M059J (cell line): ENCODE measurements at places on chromosomes 12 and 14. TPM values are rescaled to one million over a fixed set of nuclear protein-coding genes. Genes with fewer than 3 reads are reported as not detected.

Gene RPGRIP1
- not detected in 2 replicates for total RNA-seq

GRCh38 chr12:1553987-1554982, 40.1 kb downstream of the FBXL14 start:
- DNase-seq, result no peak

DNA sequence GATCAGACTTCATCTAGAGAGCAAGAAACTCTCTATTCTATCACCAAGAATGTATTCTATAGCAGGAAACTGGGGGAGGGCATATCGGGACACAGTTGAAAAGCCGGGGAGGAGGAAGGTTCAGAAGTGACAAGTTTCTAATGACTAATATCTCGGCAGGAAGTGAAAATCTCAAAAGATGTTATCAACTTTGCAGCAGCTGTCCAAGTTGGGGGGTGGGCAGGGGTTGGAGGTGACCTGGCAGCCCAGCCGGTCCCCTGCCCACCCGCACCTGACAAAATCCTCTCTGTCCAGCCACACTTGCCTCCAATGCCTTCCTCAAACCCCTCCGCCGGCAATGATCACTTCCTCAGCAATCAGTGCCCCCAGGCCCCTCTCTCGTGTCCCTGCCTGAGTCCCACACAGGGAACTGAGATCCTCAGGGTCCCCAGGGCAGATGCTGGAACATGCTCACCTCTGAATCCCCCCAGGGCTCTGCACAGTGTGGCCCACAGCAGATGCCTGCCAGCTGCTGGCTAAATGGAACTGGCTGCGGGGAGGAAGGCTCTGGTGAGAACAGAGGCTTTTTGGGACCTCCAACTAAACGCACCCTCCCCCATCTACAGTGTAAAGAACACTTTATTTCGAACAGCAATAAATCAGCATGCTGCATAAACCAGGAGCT, 43.9 kb downstream of the CCDC88C start:
- peak; percentile 54 for DNase-seq

DNA sequence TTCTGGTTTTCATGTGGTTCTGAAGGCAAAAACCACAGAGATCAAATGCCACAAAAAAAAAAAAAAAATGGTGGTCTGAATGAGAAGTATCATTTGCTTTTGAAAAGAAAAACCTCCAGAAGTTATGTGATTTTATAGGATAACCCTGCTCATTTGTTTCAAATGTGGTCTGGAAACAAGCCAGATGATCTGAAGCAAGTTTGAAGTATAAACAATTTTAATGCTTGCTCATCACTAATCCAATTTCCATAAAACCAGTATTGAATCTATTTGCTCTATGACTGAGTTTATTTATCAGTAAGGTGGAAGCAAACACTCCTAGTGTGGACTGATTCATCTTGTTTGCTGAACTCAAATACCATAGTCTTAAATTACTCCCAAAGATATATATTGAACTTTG, 407.3 kb upstream of the FLRT2 start:
- no peak for DNase-seq

- DNase-seq, result peak; percentile 91
Observed at GRCh38 chr12:88247241-88247643, 105.1 kb downstream of the TMTC3 start.

Gene PPP1R1A
- not detected in 2 replicates for total RNA-seq

GRCh38 chr14:61150851-61151250, 130.3 kb downstream of the TMEM30B start:
- no peak for DNase-seq

Gene NKX2-1
- 0.10 TPM in 1 of 2 replicates, not detected in the other for total RNA-seq

Gene P2RX2
- not detected in 2 replicates for total RNA-seq

DNA sequence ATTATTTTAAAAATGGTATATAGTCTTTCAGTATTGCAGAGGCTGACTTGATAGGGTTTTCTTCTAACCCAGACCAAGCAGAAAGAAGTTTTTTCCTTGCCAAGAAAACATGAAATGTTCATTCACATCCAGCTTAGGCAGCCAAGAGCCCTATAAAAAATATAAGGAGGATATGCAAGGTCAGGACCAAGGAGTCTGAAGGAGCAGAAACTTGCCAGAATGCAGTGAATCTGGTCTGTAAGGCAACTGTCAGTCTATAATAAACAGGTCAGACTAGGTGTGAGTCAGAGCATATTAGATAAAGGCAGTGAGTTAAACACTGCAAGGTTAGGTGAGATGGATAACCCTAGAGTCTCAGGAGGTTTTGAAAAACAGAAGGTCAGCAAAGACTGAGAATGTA, 645.5 kb downstream of the C12orf50 start:
- DNase-seq, result peak; percentile 2

- no peak for DNase-seq
Observed at GRCh38 chr14:85281921-85282320, 248.0 kb upstream of the FLRT2 start.

Gene SLC4A8
- total RNA-seq, result 2.5 and 12.3 TPM in 2 replicates

Gene WASHC3
- total RNA-seq, result 119 and 127 TPM in 2 replicates

GRCh38 chr14:24609655-24610344, at the start of gene GZMH:
GZMH (minus strand) TSS chr14:24609685; CDS start chr14:24609613, 72 bp downstream.
- no peak for DNase-seq

Gene TPPP2
- not detected in 2 replicates for total RNA-seq

DNA sequence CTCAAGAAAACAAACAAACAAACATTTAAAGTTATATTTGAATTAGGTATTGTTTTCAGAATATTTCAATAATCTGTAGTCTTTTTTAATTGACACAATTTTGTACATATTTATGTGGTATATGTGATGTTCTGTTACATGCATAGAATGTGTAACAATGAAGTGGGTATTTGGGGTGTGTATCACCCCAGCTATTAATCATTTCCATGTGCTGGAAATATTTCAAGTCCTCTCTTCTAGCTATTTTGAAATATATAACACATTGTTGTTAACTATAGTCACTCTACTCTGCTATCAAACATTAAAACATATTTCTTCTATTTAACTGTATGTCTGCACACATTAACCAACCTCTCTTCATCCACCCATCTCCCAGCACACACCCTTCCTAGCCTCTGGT, 32.0 kb upstream of the SIX1 start:
- DNase-seq, result no peak

DNA sequence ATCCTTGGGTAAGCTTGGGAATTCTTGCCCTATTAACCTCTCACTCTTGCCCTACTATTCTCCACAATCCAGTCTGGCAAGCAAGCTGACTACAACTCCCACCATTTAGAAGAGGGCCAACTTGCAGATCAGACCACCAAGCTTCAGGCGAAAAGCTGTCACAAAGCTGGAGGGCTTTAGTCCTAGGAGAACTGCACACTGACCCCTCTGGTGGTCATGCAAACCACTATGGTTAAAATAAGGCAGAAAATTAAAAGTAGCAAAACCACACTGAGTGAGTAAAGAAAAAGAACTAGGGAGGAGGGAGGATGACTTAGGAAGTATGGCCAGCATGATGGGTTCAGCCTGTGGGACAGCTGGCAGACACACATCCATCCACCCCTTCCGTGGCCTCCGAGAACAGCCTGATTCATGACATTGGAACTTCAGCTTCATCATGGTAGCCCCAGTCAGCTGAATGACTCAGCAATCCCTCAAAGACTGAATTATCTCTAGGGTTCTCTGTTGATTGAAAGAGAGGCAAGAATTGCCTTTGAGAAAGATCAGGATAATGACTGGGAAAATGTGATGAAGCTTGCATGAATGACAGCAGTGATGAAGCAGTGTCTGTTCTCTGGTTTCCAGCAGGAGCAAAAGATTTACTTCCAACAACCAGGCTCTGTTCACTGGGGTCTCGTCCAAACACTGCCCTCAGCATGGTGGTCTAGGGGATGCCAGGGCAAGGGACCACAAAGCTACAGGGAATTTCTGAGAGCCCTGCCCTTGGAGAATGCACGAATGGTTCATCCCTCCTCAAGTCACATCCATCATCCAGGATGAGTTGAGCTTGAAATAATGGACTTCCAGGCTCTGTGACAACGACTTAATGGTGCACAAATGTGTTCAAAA, 24.4 kb downstream of the PITPNM2 start:
- DNase-seq, result peak; percentile 99

Gene PPP4R4
- 0.15 and 0.99 TPM in 2 replicates for total RNA-seq

GRCh38 chr14:23068789-23069412, 11.6 kb upstream of the CDH24 start:
- peak; percentile 91 for DNase-seq

- peak; percentile 81 for DNase-seq
Observed at GRCh38 chr14:104680056-104680805, 9.2 kb upstream of the INF2 start.

GRCh38 chr12:52946797-52947547, 1.9 kb upstream of the KRT18 start:
- DNase-seq, result peak; percentile 61

Gene SERPINA5
- 0.05 TPM in 1 of 2 replicates, not detected in the other for total RNA-seq

- no peak for DNase-seq
Observed at GRCh38 chr12:113866496-113866895, 99.6 kb downstream of the RBM19 start.

DNA sequence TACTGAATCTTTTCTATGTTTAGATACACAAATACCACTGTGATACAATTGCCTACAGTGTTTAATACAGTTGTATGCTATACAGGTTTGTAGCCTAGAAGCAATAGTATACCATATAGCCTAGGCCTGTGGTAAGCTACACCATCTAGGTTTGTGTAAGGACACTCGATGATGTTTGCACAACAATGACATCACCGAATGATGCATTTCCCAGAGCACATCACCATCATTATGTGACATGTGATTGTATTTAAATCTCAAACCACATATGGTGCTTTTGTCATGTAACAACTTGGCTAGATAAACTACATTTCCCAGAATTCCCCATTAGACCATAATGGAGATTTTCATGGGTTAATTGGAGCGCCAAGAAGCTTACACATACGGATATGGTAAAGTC, 128.4 kb upstream of the CPNE8 start:
- no peak for DNase-seq

Gene ACRBP
- total RNA-seq, result not detected in 2 replicates

Gene GPR68
- 0.71 and 1.6 TPM in 2 replicates for total RNA-seq

GRCh38 chr12:11943919-11944700, 126.6 kb upstream of the BCL2L14 start:
- DNase-seq, result no peak

Gene MAP3K12
- total RNA-seq, result 5.6 and 7.7 TPM in 2 replicates

DNA sequence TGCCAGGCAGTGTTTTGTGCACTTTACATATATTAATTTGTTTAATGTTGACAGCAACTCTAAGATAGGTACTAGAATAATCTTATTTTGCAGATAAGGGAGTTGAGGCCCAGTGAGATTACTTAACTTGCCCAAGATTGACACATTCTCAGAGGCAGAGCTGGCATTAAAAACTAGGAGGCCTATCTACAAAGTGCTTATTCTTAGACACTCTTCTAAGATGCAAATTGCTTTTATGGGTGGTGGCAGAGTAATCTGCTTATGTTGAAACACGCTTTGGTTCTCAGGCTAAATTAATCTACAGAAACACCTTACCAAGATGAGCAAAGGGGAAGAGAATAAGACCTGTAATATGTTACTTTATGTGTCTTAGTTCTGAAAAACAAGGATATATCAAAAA, 7.2 kb downstream of the MGP start:
- no peak for DNase-seq

Gene PLEKHG7
- not detected in 2 replicates for total RNA-seq

DNA sequence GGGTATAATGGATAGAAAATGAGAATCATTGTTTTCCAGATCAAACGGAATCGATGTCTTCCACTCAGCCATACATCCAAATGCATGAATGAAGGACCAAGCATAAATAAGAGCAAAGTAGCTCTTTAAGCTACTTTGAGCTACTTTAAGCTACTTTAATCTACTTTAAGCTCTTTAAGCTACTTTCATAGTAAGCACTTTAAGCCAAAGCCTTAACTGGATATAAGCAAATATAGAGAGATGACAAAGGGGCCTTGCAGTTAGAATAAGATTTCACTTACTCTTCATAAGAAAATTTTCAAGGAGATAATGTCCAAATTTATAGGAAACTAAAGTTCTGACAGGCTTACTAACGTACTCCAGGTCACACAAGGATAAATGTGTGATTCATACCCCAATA, 355.6 kb upstream of the KITLG start:
- DNase-seq, result peak; percentile 40

DNA sequence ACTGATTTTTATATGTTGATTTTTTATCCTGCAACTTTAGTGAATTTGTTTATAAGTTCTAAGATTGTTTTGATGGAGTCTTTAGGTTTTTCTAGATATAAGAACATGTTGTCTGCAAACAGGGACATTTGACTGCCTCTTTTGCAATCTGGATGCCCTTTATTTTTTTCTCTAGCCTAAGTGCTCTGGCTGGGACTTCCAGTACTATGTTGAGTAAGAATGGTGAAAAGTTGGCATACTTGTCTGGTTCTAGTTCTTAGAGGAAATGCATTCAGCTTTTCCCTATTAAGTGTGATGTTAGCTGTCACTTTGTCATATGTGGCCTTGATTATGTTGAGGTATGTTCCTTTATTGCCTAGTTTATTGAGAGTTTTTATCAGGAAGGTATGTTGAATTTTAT, 68.1 kb downstream of the ERC1 start:
- no peak for DNase-seq

DNA sequence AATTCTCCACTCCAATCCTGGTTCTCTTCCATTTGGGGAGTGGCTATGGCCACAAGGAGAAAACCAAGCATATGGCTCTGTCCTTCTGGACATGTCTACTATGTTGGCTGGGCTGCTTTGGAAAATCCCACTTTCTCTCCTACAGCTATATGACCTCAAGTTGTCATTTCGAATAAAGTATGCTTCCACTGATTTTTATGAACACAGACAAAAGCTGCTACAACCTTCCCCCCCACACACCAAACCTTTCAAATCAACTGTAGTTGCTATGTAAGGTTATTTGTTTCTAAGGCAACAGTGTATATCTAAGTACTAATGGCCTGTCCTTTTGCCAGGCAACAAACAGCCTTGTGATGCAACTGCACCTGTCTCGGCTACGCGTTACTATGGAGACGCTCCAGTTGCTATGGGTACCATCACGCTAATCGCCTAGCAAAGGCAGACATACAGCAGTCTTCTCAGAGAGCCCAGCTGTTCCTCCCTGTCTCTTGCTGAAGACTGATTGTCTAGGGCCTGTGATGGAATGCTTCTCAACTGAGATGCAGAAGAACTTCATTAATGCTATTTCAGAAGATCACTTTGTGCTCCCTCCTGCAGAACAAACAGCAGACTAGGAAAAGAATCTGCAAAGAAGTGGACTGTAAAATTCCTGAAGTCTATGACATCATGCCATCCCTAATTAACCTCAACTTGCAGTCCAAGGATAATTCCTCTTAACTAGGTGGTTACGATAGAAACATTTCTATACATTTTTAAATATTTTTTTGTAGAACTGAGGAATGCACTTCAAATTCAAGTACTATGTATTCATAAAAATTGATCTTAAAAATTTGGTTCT, 67.6 kb downstream of the FOXN3 start:
- peak; percentile 26 for DNase-seq

- DNase-seq, result peak; percentile 55
Observed at GRCh38 chr12:58564721-58565120, 355.6 kb downstream of the LRIG3 start.

GRCh38 chr12:46450279-46450748, 77.7 kb upstream of the SLC38A2 start:
- DNase-seq, result peak; percentile 55
